ENCODE measurements at places on chromosomes 6 and 20.

DNA sequence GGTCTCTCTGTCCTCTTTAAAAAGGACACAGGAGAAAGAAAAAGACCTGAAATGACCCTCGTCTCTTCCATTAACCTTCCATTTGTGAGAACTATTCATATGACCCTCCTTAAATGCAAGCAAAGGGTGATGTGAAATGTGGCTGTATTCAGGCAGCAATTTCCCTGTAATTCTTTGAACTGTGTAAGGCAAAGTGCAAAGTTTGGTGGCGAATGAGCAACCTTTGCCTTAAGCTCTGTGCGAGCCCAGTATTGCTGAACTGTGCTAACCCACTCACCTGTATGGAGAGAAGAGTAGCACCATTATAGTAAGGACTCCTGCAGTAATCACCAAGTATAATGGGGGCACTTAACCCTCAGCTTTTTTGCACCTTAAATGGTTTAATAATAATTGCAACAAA is 223.4 kb downstream of the PLCB1 start:
- no peak for DNase-seq

DNA sequence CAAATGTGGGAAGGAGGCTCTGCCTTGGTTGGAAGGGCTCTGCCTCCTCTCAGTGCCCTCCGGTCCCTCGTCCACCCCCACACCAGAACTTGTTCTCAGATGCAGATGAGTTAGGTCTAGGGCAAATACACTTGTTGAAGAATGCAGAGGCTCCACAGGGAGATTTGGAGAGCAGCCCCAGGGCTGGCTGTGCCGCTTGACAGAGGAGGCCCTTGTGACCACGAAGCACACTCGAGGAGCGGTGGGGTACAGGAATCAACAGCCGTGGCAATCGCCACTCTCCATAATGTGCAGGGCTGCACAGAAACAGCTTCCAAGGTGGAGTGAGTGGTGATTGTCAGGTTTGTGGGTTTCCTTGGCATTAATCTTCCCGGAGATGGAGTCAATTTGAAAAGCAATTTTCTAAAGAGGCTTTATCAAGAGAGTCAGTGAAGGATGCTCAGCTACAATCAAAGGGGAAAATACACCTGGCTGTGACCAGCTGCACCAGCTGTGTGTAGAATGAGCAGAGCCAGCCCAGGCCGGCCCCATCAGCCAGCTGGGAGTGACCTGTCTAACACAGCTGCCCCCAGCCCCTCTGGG is 59.5 kb downstream of the BFSP1 start:
- DNase-seq = no peak

DNA sequence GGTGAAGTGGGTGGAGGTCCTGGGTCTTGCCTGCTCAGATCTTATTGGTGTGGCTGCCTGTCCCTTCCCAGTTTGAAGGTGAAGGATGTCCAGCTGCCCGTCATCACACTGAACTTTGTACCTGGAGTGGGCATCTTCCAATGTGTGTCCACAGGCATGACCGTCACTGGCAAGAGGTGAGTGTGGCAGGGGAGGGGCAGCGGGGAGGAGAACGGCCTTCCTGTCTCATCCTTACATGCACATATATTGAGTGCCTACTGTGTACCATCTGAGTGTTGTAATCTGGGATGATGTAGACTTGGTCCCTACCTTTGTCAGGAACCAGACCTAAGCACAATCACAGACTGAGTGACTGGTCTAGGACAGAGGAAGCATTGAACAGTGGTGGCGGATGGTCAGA is 2.7 kb downstream of the BPIFB6 start:
- DNase-seq = no peak

DNA sequence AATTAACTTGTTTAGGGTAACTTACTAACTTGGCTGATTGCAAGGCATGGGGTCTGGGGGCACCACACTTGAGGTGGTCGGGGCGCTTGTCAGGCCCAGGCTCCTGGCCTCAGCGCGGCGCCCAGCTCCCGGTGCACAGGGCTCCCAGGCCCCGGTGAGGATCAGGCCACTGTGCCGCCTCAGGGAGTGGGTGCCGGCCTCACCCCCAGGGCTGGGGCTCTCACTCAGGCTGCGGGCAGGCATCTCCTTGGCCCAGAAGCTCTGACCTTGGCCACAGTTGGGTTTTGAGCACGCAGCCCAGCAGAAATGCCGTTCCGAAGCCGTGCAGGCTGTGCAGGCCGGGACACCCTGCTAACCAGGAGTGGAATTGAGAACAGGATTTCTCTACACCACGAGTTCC is 37.8 kb upstream of the BHLHE23 start:
- peak; percentile 26 for DNase-seq

DNA sequence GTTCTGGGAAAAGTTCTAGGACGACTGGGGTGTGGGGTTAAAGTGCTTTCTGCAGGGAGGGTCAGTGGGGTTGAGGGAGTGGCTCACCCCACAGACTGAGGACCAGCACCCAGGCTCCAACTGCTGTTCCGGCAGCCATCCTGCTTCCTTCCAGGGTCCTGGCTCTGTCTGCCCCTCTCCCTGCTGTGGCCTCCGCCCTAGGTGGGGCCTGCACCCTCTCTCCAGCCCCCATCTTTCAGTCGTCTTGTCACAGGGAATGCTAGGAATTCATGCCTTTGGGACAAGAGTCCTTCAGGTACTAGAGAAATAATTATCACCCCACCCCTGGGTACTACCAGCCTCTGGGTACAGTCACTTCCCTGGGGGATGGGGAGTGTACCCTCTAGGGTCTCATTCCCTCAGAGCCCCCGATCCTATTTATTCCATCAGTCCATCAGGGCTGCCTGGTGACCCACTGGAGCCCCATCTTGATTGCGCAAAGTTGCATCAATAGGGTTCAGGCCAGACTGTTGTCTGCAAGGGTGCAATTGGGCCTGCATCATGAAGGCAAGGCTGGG is at the start of gene AGER:
Gene AGER (minus strand): TSS at position 170 of the 557 bp plus-strand sequence. CDS start 31 bp downstream, at position 139.
- DNase-seq = no peak

DNA sequence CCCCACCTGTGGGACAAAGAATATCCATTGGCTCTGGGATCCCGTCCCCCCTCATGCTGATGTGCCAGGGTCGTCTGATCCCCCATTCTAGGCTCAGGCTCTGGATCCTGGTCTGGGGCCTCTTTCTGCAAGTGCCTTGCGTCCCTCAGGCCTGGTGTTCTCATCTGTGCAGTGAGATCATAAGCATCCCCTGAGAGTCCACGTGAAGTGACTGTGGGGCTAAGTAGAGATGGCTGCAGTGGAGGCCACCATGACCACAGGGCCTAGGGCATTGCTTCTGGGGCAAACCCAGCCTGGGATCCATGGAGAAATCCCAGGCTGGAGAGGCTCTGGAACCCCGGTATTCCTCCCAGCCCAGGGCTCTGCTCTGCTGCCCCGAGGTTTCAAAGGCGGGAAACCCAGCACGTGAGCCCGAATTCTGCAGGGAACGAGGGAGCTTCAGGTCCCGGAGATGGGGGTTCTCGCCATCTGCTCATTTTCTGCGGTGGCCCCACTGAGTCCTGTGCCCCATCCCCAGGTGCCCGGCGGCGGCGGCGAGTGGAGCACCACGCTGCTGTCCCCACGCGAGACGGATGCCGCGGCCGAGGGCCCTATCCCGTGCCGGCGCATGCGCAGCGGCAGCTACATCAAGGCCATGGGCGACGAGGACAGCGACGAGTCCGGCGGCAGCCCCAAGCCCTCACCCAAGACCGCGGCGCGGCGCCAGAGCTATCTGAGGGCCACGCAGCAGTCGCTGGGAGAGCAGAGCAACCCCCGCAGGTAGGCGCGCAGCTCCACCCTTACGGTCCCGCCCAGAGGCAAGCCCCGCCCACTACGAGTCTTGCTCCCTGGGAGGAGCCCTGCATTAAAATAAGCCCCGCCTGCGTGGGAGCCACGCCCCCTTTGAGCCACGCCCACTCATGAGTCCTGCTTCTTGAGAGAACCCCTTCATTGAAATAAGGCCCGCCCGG is 105.5 kb upstream of the MYL9 start:
- DNase-seq = peak; percentile 84

DNA sequence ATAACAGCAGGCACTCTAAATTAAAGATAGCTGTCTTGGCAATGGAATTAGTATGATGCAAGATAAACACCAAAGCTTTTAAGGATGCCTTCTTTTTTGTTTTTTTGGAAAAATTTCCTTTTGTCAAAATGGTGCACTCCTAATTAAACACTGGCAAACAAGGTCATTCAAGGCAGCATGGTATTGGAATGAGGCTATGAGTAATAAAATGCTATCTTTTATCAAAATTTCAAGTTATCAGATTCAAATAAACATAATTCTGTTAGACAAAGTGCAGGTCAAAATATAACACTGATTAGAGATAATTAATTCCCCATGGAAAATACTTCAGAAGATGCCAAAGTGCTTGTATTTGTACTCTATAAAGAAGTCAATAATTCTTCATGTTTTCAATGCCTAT is 514.1 kb downstream of the TENT5A start:
- DNase-seq = no peak

DNA sequence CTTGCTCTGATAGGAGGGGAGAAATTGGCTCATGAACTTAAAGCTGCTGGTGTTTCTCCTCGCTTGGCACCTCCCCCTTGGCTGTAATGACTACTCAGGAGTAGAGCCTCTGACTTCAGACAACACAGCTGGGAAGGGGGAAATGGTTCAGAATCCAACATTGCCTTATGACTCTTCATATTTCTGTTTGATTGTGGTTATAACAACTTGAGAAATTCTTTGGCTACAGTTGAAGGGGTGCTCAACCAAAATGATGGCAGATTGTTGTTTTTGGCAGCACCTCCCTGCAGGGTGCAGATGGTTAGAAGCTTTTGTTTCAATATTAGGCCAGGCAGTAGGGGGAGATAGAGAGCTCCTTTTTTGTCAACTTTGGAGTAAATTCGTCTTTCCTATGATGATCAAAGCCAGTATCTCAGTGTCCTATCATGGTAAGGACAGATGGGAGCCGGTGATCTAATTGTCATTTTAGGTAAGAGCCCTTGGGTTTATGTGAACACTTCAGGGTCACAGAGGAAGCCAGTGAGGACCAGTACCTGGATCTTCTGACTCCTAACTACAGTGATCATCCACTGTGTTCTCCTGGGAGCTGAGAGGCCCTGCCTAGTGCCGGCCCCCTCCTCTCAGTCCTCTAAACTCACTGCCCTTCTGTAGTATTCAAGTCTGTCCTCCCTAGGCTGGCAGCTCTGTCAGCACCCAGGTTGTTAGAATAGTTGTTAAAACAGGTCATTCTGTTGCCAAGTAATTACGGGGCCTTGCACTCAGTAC is 39.9 kb downstream of the RPRD1B start:
- DNase-seq = peak; percentile 64

GRCh38 chr6:49668083-49668511 is 31.5 kb upstream of the RHAG start:
- DNase-seq = no peak

DNA sequence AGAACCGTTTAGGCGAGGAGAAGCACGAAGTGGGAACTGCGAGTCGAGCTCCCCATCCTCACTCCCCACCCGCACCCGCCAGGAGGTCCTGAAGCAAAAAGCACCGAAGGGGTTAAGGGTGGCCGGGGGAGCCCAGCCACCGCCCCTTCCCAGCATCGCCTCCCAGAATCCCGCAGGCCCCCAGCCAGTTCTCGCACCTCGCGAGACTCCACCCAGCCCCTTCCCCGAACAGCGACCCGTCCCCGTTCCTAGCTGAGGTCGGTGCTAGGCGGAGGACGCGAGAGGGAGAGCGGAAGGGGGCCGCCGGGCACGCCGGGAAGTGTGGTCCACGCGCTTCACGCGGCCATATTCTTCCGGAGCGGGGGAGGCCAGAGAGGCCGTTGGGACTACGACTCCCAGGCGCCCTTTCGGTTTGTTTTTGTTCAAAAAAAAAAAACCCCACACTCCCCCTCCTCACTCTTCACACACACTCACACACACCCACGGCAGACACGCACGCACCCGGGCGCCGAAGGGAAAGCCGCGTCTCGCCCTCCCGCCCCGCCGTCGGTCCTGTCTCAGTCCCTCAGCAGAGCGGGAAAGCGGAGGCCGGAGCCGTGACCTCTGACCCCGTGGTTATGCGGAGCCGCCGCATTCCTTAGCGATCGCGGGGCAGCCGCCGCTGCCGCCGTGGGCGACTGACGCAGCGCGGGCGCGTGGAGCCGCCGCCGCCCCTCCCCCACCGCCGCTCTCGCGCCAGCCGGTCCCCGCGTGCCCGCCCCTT is at the start of gene ASXL1:
Gene ASXL1 (plus strand): TSS at position 463 of the 763 bp plus-strand sequence. CDS start 445 bp downstream, outside the sequence.
- peak; percentile 98 for DNase-seq

DNA sequence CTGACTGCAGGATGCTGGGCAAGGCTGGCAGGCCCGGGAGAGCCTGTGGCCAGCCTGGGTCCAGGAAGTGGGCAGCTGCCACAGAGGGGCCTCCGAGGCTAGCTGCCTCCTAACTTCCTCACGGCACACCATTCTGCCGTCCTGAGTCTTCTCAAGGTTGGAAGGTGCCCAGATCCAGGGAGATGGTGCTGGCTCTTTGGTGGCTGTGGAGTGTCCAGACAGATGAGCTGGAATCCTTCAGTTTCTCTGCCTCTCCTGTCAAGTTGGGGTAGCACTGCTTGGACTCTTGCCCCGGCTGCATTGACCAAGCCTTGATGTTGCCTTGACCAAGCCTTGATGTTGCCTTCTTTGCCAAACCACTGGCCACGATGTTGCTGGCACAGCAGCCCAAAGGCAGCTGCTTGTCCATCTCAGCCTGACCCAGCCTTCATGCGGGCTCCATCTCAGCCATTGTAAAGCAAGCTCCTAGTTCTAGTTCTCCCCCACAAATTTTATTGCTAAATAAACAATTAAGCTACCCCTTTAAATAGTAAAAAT is 75.1 kb upstream of the AFDN start:
- no peak for DNase-seq

GRCh38 chr6:24520929-24521546 is 26.3 kb downstream of the ALDH5A1 start:
- DNase-seq = peak; percentile 63

DNA sequence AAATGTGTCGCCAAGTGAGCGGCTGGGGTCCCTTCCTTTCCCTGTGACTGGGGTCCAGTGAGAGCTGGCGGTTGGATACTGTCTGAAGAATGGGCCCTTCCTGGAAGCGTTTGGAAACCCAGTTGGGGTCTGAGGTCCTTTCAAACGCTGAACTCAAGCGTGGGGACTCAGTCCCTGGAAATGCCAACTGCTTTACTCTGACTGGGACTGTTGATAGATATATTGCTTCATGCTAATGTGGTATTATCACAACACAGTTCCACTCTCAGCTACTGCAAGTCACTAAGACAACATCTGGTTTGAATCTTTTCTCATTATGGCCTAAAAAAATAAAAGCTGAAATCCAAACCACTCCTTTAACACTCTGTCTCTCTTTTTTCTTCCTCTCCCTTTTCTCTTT is 23.7 kb upstream of the PSMF1 start:
- DNase-seq = no peak

DNA sequence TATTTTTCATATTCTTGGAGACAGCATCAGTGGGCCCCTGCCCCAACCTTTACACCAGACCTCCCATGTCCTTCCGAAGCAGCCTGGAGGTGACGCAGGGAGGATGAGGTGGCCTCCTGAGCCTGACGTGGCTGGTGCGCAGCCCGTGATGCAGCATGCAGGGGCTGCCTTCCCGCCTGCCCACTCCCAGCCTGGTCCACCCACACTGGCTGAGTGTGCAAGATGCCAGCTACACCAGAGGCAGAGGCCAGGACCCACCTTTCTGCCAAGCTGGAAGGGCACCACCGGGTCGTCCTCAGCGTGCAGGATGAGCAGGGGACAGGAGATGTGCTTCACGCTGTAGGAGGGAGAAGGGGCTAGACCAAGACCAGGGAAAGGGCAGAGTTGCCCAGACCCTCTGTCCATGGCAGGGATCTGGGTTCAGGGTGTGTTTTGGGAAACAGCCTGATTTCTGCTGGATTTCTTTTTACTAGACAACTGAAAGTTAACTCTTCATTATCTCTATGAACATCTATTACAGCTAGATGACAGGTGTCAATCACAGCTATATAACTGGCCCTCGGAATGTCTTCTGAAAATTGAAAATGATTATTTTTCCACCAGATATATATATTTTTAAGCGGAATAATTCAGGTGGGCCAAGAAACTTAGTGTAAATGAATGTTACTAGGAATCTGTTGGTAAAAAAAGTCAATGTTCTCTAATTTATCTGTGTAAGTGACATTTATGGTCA is 55.6 kb downstream of the PYGB start:
- no peak for DNase-seq
